Chondrocyte (in vitro differentiated cells): ENCODE measurements at places on chromosomes 12 and 14. TPM values are rescaled to one million over a fixed set of nuclear protein-coding genes. Genes with fewer than 3 reads are reported as not detected.

GRCh38 chr12:51189790-51190355, 16.9 kb upstream of the TFCP2 start:
- peak; percentile 41 for DNase-seq

- no peak for DNase-seq
Measured at GRCh38 chr14:95106971-95107370, 50.4 kb downstream of the DICER1 start.

DNA sequence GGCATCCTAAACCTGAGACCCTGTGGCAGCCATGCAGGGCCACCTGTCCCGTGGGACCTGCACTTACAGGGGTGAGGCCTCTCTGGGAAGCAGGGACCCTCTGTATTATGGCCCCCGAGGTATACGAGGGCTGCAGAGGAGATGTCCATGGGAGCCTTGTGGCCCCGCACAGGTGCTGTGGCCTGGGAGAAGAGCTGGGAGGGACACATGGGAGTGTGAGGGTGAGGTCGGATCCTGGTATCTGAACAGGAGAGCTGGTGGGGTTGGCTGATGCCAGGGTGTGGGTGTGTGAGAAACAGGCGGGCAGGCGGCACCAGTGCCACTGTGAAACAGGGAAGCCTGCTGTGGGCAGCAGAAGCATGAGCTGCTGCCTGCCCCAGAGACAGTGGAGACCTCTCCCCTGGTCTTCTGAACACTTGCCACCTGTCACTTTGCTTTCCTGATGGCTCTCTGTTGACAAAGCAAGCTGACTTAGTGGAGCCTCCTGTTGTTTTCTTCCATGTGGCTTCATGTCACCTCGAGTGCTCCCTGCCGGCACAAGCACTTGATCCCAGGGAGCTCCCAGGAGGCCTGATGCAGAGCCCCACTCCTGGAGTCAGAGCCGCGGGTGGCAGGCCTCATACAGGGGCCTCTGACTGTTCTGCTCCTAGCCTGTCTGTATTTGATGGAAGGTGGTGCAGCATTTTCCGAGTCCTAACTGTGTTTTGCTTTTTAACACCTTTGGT, 19.8 kb upstream of the AMN start:
- DNase-seq: peak; percentile 69

GRCh38 chr12:92334552-92334951, 188.9 kb upstream of the BTG1 start:
- DNase-seq: no peak

KRT73 gene
- not detected in 3 replicates for total RNA-seq

TM9SF1 gene
- total RNA-seq: 60.3 to 92.0 TPM (median 61.0 TPM) in 3 replicates
